CD4-positive, alpha-beta T cell (primary cell): ENCODE measurements at places on chromosomes 3 and 15. TPM values are rescaled to one million over a fixed set of nuclear protein-coding genes. Genes with fewer than 3 reads are reported as not detected.

GRCh38 chr15:77541421-77542181 lies 91.1 kb downstream of the LINGO1 start:
- DNase-seq, result no peak

GRCh38 chr15:62758126-62758951 lies 284.2 kb upstream of the TPM1 start:
- DNase-seq, result no peak

DNA sequence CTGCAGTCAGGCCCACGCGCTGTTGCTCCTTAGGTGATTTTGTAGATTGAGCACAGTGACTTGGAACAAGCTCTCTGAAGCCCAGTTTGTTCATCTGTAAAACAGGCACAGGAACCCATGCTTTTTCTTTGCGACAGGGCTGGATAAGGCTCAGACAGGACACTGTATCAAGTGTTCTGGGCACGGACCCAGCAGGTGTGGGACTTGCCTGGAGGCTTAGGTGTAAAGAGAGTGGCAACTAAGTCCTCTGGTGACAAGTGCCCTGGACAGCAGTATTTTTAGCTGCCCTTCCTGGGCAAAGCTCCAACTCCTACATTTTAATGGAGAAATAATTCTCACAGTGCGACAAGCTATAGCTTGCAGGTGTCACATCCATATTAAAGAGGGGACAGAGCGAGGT lies 32.2 kb downstream of the CD276 start:
- no peak for DNase-seq

- DNase-seq, result no peak
Measured at GRCh38 chr3:17508180-17508752, 234.2 kb downstream of the TBC1D5 start.

DNA sequence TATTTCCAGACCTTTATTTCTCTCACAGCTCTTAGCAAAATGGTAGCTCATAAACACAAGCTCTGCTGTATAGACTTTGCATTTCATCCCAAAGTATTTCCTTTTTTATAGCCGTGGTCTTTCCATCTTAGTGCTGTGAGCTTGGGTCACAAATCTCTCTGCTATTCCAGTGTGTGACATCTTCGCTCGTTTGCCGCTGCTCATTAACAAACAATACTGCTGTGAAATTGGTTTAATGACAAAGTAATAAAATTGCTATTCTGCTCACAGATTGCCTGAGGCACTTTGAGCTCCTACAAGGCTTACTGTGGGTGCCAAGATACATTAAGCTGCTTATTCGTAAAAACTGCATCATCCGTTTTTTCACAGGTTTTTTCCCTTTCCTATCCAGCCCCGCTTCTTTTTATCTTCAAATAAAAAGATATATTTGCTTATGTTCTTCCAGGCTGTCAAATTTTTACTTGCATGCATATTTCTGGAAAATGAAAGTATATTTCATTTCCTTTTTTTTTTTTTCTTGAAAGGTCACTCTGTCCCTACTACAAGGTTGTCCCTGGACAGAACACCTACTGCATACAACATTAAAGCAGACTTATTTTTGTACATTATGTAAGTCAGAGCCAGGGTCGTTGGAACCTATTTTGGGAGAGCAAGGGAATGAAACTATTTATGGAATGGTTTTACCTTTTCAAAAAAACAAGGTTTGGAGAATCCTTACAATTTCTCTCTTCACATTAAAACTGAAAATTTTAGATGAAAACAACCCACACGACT lies 174.5 kb downstream of the MEIS2 start:
- no peak for DNase-seq

DNA sequence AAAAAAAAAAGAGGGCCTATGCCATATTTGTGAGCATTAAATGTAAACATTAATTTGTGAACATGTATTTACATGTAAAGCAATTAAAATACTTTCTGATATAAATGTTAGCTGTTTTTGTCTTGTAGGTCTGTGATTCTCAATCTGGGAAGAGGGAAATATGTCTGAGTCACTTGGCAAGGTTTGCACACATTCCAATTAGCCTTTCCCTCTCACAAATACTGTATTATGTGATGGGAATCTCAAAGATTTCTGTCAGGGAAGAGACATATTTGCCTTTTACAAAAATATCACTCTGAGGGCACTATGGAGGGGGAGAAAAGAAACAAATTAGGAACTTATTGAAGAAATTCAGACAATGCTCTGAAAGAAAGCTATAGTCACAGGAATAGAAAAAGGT lies 483.6 kb downstream of the GBE1 start:
- no peak for DNase-seq

SNX22 gene
- total RNA-seq, result 0.19 TPM

SERP1 gene
- total RNA-seq, result 147 TPM
